Muscle of leg (tissue), 16 donors: ENCODE measurements at places on chromosomes 6 and 20.
A peak's percentile ranks its signal among the peaks of the same experiment; 100 is the strongest.

GRCh38 chr6:137087902-137088301 is 43.1 kb upstream of the IL20RA start:
- no peak for DNase-seq

DNA sequence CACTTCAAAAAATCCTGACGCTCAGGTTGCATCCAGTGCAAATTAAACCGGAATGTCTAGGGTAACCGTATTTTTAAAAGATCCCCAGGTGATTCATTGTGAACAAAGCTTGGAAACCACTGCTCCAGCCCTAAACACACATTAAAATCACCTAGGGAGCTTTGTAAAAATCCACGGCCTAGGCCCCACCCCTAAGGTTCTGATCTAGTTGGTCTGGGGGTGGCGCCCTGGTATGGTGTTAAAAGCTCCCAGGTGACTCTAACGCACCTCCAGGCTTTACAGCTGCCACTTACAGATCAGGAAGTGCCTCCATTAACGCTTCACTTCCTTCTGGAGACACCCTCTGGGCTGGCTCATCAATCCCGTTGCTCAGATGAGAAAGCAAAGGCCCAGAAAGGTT is 92.2 kb downstream of the GRM4 start:
- no peak for DNase-seq

DNA sequence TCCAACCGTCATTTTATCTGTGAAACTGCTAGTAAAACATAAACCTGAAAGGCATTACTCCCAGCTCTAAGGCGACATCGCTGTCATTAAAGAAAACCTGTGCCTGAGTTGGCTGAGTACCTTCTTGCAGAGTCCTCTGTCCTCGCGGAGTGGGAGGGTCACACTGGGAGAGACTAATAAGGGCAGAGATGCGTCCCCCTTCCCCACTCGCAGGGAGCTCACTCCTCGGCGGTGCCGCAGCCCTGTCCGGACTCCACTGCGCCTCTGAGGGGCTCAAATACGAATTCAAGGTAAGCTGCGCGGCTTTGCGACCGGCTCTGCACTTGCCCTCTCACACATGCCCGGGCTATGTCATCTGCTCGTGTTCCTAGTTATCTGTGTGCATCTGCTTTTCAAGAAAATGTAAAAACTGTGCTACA is at the start of gene COL19A1:
Gene COL19A1 (plus strand): TSS at position 206 of the 419 bp plus-strand sequence. CDS start 13,012 bp downstream, outside the sequence.
- peak; percentile 32 for DNase-seq

DNA sequence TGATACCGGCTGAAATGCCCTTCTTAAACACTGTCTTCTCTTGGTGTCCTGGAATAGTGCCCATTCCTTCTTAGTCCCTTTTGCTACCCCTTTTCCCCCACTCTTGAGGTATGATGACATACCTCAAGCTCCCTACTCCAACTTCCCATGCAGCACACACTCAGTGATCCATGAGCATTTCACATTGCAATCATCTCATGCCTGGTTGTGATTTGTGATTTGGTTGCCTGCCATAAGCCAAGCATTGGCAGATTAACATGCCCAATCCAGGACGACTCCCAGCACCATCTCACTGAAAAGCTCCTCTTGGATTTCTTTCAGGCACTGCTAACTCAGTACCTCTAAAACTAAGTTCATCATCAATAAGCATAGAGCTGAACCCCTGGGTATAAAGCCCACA is 14.7 kb upstream of the PTPRA start:
- no peak for DNase-seq

- no peak for DNase-seq
These were observed 106.2 kb downstream of the DTD1 start for GRCh38 chr20:18694071-18694470.

DNA sequence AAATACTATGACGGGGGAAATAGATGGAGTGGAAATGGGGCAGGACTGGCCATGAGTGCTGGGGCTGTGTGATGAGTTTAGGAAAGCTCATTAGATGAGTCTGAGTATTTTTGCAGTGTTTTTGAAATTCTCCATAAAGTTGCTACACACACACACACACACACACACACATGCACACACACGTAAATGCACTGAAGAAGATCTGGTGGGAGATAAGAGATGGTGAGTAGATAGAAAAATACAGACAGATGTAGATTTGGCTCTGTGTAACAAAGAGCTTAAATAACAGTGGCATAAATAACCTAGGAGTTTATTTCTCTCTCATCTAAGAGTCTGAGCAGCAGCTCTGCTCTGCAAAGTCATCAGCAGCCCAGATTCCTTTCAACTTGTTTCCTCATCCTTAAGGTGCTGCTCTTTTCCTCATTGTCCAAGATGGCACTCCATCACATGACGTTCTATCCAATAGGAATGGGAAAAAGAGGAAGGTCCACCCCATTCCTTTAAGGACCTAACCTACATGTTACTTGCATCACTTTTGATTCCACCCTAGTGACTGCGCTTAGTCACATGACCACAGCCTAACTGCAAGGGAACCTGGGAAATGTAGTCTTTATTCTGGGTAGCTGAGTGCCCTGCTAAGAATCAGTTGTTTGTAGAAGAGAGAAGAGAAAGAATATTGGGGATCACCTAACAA is 76.4 kb downstream of the EYA2 start:
- peak; percentile 56 for DNase-seq

DNA sequence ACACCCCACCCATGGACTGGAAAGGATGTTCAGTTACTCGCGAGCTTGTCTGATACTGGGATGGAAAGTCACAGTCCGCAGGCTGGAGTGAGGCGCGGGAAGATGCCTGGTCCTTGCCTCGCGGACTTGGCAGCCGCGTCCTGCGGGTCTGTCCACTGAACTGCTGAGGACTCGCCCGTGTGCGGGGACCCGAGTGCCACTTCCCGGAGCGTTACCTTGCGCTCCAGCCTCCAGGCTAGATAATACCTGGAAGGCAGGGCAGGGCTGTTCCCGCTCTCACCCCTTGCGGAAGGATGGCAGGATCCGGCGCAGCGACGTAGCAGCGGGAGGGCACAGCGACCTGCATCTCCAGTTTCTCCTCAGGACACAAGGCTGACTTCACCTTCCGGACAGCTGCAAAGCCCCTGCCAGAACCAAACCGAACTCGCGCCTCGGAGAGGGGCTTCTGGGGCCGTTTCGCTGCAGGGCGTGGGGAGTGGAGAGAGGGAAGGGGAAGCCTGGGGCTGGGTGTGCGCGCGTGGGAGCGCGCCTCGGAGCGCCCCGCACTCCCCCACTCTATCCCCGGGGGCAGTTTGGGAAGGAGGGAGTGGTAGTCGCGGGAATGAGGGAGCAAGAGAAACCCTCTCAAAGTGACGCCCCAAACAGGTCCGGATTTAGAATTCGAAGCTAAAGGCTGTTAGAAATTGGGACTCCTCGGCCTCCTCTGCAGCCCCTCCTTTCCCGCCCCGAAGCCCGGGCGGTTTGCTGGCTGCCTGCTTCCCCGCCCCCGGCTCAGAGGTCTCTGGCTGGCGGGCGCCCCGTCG is at the start of gene KCNQ5:
Gene KCNQ5 (plus strand): TSS at position 774 of the 803 bp plus-strand sequence.
- DNase-seq, result peak; percentile 17

- DNase-seq, result peak; percentile 69
These were observed 149.5 kb upstream of the NEDD9 start for GRCh38 chr6:11381801-11382513.

GRCh38 chr6:87342829-87343228 is 1.8 kb upstream of the C6orf163 start:
- DNase-seq, result no peak

DNA sequence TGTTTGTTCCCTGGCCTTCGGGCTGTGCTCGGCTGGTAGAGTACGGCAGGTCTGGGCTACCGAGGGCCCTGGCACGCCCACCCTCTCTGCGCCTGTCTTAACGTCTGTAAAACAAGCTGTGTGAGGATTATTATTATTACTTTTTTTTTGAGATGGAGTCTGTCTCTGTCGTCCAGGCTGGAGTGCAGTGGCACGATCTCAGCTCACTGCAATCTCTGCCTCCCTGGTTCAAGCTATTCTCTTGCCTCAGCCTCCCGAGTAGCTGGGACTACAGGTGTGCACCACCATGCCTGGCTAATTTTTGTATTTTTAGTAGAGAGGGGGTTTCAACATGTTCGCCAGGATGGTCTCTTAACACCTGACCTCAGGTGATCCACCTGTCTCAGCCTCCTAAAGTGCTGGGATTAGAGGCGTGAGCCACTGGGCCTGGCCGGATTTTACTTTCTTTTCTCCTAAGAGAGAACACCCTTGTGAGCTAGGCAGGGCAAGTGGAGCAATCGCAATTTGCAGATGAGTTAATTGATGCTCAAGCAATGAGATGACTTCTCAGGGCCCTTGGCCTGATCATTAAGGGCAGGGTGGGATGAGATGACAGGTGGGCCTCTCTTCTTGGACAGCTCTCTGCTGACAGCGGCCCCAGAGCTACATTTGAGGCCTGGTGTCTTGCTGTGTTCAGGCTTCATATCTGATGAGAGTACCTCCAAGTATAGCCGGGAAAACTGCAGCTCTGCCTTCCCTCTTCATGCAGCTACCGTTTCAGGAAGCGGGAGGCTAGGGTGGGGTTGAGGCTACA is 859 bp upstream of the SMIM29 start:
- peak; percentile 56 for DNase-seq

GRCh38 chr20:43460830-43461200 is 3.1 kb downstream of the SRSF6 start:
- DNase-seq, result no peak

DNA sequence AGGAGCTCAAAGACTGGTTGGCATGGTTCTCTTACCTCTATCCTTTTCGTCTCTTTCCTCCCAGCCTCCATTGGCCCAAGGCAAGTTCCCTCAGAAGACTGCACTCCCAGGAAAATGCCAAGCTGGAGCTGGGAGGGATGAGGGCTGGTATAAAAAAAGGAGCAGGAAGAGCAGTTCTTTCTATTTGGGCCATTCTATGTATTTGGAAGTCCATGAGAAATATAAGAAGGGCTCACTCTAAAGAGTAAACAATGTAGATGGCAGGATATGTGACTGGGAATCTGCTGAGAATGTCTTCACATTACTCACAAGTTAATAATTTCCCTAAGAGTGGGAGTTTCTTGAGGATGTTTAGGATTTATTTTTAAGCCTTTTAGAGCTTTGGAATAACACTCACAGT is 36.6 kb upstream of the ADTRP start:
- no peak for DNase-seq

DNA sequence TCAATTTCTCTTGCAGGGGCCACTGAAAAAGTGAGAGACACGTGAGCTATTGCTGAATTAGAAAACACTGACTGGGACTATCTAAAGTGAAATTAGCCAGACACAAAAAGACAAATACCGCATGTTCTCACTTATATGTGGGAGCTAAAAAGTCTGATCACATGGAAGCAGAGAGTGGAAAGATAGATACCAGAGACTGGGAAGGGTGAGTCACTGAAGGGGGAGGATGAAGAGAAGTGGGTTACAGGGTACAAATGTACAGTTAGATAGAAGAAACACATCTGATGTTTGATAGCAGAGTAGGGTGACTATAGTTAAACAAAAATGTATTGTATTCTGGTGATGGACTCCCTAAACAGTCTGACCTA is 13.4 kb downstream of the CST3 start:
- no peak for DNase-seq

- no peak for DNase-seq
These were observed 1.1 kb downstream of the DLK2 start for GRCh38 chr6:43454290-43454695.

DNA sequence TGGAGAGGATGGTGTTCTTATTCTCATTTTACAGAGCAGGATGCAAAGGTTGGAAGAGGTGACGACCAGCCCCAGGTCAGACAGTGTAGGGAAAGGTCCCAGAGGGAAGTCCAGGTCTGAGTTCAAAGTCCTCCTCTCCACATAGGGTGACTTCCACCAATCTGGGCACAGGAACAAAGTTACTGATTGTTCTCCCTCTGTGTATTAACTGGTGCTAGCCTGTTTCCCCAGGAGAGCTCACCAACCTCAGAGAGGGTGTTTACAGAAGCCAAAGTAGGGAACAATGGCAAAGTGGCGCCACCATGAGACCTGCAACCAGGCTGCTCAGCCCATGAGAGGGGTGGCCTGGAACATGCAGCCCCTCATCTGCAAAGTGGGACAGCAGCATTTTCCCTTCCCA is 16.8 kb upstream of the SIRPB1 start:
- DNase-seq, result no peak

GRCh38 chr6:112912416-112913101 is 565.4 kb downstream of the RFPL4B start:
- peak; percentile 91 for DNase-seq

- no peak for DNase-seq
These were observed 130.6 kb downstream of the BMP7 start for GRCh38 chr20:57135875-57136274.

DNA sequence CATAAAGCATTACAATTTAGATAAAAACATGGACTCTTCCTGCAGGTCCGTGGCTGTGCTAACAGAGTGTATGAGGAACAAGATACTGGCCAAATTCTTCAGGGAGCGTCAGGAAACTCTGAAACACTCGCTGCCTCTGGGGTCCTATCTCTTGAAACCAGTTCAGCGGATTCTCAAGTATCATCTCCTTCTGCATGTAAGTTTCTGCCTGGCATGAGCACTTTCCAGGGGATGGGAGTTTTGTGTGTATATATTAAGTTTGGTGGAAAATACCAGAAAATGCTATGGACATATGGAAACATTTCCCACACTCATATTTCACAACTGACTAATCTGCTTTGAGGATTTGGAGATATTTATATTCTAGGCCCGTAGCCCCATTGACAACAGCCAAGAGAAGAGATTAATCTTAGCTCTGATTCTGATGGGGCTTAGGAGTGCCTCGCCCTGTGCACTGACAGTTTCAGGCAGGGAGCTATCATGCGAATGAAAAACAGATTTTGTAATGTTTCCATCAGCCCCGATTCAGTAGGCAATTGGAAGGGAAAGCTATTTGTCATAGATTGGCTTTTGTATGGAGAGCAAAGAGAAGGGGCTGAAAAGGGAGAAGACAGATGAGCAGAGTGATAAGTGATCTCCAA is 64.7 kb upstream of the MTHFD1L start:
- peak; percentile 95 for DNase-seq

DNA sequence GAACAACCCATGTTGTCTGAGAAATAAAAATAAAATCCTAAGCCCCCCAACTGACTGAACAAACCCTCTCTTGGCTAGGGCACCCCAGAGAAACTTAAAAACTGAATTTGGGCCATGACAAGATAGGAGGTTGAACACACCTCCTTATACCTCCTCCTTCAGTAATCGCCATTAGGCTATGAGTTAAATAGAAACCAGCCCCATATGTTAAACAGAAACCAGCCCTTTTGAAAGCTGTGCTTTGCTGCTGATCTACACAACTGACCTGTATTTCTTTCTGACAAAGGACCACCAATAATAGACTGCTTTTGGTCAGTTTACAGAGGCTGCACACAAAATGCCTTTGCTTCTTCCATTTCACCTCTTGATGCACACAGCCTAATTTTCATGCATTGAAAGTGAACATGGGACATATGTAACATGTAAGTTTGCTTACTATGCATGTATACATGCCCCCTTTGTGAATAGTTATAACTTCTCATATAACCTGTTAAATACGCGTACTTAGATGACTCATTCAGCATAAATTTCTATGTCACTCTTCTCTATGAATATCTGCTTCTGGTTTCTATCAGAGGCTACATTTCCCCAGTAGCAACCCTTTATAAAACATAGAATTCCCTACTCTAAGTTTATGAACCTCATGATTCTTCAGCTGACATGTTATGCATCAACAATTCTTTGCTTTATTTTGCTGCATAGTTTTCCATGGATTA is 462.9 kb downstream of the COL12A1 start:
- no peak for DNase-seq

GRCh38 chr6:47484616-47485015 is 7.0 kb downstream of the CD2AP start:
- DNase-seq, result no peak
